ENCODE measurements at places on chromosomes 5 and 9. TPM values are rescaled to one million over a fixed set of nuclear protein-coding genes. Genes with fewer than 3 reads are reported as not detected.

Gene PLPP7
- not detected for total RNA-seq

Gene CCDC180
- 1.9 TPM for total RNA-seq

Gene PANK3
- 73.1 TPM for total RNA-seq

Gene NOXA1
- total RNA-seq = 0.36 TPM

Gene PTGES
- 0.09 TPM for total RNA-seq

Gene HSD17B3
- not detected for total RNA-seq

Gene ORM1
- total RNA-seq = not detected

Gene IFNK
- total RNA-seq = not detected

Gene TNC
- total RNA-seq = 0.98 TPM

Gene RGMB
- total RNA-seq = 0.90 TPM

Gene INSYN2B
- total RNA-seq = not detected

Gene TMEFF1
- not detected for total RNA-seq

Gene SOHLH1
- total RNA-seq = not detected

Gene PCDHGA10
- total RNA-seq = 0.21 TPM

Gene MEIKIN
- not detected for total RNA-seq

Gene TRIM14
- 47.3 TPM for total RNA-seq

Gene GPRIN1
- total RNA-seq = 3.7 TPM

Gene SNCB
- total RNA-seq = not detected

Gene PCDHA8
- total RNA-seq = not detected

Gene FAM13B
- total RNA-seq = 15.1 TPM

Gene IFNB1
- total RNA-seq = not detected

Gene SPATA6L
- total RNA-seq = not detected

Gene F12
- total RNA-seq = 2.7 TPM

Gene LCP2
- total RNA-seq = 283 TPM

Gene WDR38
- not detected for total RNA-seq

Gene SLC44A1
- total RNA-seq = 2.9 TPM

Gene CDH12
- not detected for total RNA-seq

Gene COMMD10
- 24.4 TPM for total RNA-seq

Gene SCGB3A2
- total RNA-seq = not detected

Gene PAX5
- 0.16 TPM for total RNA-seq

Gene RMND5B
- total RNA-seq = 29.5 TPM

Gene NIPAL4
- total RNA-seq = 2.2 TPM

Gene FUBP3
- total RNA-seq = 51.1 TPM

Gene GFRA3
- not detected for total RNA-seq

Gene TMEM215
- not detected for total RNA-seq
